ENCODE measurements at places on chromosomes 3 and 15.
A peak's percentile ranks its signal among the peaks of the same experiment; 100 is the strongest.

GRCh38 chr15:49278751-49279150 lies 108.7 kb downstream of the GALK2 start:
- no peak for DNase-seq

DNA sequence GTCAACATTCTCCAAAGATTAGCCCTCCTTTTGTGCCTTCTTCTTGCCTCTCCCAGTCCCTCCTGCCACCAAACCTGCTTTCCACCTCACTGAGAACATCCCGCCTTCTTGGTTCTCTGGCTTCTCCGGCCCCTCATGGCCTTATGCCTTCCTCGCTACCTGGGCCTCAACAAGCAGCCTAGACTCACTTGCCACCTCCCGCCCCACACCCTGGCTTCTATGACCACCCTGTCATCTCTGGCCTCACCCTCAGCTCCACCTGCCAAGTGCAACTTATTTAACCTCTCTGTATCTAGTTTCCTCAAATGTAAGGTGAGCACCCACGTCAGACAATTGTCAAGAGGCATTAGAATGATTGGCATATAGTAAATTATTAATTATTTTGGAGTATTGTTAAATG lies 68.8 kb upstream of the MEX3B start:
- DNase-seq: no peak

- DNase-seq: no peak
These were observed 204.2 kb downstream of the EPHA3 start for GRCh38 chr3:89311581-89311980.

- DNase-seq: no peak
These were observed 833.7 kb downstream of the FHIT start for GRCh38 chr3:60417576-60417975.

DNA sequence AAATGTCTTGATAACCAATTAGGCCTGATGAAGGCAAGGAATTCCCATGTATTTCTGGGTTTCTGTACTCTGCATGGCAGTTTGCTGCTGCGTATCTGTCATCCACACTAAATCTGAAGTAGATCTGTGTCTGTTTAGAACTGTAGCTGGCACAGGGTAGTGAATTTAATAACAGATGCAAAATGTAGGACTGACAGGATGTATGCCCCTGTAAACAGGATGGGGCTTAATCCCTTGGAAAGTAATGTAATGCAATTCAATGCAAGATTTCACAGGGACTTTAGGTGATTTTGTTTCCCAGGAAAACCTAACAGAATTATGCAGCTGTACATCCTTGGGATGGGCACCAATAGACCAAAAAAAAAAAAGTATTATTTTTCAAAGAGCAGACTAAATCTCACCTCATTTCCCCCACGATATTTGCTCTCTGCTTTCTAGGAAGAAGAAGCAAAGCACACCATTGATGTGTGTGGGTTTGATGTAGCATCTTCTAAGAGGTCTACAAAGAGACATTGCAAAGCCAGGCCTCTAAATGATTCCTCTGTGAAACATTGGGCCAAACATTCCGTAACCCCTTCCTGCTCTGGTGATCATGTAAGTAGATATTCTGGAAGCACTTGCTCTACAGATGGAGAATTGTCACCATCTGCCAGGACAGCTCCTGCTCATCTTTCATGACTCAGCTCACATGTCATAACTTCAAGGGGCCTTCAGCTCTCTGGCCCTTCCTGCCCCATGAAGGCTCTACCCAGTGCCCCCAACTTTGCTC lies 464.3 kb upstream of the RGMA start:
- DNase-seq: no peak

GRCh38 chr15:87082581-87082980 lies 1002.9 kb downstream of the AGBL1 start:
- no peak for DNase-seq

GRCh38 chr3:117563063-117563462 lies 853.5 kb downstream of the TUSC7 start:
- DNase-seq: no peak

DNA sequence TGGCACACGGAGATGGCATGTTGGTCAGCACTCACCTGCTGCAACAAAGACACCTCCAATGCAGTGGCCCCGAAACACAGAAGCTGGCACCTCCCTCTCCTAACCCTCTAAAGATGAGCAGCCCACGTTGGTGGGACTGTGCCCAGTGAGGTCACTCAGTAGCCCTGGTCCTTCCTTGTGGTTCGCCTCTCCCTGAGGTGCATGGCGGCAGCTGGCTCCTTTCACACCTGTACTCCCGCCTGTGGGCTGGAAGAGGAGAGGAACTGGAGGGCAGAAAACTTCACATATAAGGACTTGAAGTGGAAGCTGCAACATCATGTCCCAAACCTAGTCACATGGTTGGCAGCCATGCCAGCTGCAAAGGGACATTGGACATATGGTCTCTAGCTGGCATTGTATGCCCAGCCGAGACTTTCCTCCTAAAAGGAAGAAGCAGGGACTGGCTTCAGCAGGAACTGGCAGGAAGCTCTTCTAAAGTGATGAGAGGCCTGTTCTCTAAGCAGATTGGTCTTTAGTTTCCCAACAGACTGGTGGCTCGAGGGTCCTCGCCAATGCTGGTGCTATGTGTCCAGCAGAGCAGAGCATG lies 10.8 kb upstream of the C3orf22 start:
- no peak for DNase-seq

- no peak for DNase-seq
These were observed 246.1 kb upstream of the PPP2R3A start for GRCh38 chr3:135719449-135719848.

DNA sequence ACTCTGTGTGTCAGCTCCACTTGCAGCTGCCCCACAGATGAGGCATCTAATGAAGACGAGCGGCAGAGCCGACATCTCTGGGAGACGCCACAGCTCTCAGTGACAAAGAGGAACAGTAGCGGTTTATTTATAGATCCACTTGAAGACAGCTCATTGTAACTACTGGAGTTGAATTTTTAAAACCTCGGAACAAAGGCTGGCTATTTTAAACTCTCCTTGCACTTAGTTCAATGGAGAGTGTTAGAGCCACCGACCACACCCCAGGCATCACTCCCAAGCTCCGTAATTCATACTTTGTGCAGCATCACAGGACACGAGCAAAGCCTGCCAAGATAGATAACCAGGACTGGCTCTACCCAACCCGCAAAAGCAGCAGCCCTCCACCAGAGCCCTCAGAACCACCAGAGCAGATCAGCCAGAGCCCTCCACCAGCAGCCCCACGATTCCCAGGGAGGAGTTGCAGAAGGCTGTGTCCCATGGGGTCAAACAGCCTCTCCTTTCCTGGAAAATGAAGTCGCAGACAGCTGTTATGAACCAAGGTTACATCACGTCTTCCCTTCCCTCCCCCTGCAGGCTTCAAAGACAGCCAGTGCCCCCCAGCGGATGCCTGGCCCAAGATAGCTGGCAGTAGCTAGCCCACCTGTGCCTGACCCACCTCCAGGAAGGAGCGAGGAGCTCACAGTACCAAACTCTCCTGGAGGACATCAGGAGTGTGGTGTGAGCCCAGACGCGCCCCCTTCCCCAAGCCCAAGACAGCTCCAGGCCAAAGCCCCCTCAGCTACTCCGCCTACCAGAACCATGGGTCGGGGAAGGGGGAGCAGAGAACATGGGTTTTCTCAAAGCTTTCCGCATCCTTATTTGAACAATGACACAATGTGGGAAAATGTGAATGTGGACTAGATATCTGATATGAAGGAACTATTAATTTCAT lies 45.7 kb downstream of the POC1A start:
- no peak for DNase-seq

- no peak for DNase-seq
These were observed 24.1 kb upstream of the MRPL3 start for GRCh38 chr3:131526801-131527347.

DNA sequence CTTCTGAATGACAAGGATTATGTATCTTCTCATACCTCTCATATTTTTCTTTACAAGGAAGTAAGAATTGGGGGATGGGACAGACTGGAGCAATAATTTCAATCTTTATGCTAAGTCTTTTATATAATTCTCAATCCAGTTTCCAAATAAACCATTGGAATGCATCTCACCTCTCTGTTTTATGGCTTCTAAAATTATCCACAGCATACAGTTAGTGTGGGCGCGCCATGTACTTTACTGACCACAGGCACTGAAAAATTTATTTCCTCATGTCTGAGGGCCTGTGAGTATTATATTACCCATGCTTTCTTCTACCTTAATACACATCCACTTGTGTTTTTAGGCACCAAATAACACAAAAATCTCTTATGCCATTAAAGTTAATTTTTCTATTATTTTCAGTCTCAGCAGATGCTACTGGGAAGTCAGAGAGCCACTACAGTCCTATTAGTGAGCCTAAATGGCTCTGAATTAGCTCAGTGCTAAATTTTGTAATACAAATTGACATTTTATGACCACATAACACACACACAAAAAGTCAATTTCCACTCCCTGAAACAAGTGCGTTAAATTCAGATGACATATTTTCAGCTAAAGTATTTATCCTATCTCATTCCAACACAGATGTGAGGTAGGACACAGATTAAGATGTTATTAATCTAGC lies 39.3 kb downstream of the SLITRK3 start:
- DNase-seq: no peak

- no peak for DNase-seq
These were observed 680.8 kb upstream of the BCHE start for GRCh38 chr3:166518040-166518439.

- DNase-seq: no peak
These were observed 1.4 kb upstream of the BHLHE40 start for GRCh38 chr3:4977853-4978203.

GRCh38 chr3:25125201-25125600 lies 302.9 kb upstream of the RARB start:
- DNase-seq: no peak

DNA sequence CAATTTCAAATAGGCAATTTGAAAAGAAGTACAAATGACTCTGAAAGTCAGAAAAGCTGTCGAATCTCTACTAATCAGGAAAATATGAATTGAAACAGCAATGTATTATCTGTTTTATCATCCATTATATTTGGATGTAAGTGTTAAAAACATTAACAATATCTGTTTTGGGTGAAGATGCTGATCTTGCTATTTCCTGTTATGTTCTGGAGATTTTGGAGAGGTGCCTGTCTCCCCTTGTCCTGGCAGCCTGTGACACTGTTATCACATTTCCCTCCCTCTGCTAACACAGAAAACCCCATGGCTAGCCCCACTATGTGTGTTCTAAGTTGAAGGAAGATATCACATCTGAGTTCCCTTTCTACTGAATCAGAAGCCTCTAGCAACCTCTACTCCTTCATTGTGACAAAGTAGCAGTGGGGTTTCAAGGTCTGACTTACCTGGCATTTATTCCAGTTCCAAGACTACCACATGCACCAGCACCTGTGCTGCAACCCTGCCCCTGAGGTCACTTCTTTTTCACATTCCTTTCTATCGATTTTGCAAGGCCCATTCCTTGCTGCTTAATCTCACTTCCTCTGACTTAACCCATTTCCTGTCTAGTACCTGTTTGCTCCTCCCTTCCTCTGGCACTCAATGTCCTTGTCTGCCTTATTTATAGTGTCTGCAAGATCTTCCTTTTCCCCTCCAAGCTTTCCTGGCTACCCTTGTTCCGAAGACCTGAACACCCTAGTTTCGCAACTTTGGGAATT lies 95.5 kb upstream of the COL8A1 start:
- DNase-seq: no peak

DNA sequence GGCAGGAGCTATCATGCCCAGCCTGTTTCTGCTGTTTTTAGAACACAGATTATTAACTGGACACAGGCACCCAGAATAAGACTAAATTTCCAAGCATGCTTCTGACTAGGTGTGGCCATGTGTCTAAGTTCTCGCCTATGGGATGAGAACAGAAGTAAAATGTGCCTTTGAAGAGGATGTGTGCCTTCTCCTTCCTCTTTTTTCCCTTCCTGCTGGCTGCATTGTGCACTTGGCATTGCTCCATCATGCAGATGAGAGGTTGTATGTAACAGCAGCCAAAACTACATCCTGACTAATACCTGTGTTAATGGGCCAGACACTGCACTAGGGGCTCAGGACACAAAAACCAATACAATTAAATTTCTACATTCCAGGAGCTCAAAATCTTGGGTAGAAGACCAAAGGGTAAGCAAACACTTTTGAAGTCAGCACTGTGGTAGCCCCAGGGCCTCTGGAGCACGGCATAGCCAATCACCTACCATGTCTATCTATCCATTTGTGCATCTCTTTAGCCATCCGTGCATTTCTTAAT lies 40.9 kb upstream of the RNU6-1 start:
- DNase-seq: no peak

DNA sequence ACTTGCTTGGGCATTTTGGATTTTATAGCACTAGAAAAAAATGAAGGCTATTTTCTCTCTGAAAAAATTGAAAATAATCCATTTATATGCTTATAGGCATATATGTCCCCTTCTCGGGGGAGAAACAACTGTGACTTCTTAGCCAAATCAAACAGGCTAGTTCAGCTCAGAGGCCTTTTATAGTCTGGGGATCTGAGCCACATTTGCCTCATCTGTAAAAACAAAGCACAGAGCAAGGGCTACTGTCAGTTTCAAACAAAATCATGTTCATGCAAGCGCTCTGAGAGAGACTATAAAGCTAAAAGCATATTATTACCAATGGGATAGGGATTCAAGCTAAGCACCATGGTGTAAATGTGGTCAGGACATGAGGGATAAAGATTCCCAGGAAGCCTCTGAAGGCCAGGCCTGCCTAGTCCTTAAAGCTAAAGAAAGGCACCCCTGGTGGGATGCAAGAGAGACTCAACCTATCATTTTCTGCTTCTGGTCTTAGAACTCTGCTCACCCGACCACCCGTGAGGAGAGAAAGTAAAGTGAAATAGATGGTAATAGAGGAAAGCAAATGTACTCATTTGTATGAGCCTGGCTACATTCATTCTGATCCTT lies 51.0 kb upstream of the IL12A start:
- no peak for DNase-seq

DNA sequence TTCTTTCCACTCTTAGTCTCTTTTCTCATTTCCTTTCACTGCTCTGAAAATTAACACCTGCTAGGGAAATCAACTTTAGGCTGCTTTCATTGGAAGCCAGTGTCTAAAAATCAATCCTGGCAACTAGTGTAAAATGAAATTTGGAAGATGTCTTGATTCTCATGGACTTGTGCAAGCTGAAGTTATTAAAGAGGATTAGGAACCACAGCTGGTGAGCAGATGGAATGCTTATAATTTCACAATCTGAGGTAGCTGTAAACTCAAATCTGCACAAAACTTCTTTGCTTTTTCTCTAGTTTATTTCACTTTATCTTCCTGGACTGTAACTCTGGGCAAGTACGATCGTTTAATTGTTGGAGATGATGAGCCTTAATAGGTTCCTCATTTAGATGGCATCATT lies 175.6 kb downstream of the GHSR start:
- peak; percentile 49 for DNase-seq

DNA sequence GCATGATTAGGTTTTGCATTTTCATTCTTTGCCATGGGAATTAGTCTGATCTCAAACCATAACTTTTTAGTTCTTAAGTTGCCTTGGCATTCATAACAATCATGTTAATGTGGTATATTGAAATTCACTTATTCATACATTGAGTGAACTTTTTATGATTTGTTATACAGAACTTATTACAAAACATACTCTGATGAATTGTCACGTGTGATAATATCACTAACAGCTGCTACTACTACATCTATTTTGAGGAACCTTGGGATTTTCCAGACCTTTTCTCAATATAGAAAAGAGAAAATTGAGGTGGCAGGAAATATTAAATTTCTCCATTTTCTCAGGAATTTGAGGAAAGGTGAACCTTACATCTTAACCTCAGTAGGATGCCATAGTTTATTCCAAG lies 9.2 kb downstream of the LXN start:
- no peak for DNase-seq

Measured in GM04504 (cell line).